ENCODE measurements at places on chromosomes 5 and 9.

GRCh38 chr9:15149450-15149849 is 157.6 kb downstream of the TTC39B start:
- no peaks in the 10 kb centered on the region for H3K36me3 ChIP-seq
- H3K27ac ChIP-seq: no peak overlapping the region
- H3K4me1 ChIP-seq: no peaks in the 10 kb centered on the region
- no peak for DNase-seq

DNA sequence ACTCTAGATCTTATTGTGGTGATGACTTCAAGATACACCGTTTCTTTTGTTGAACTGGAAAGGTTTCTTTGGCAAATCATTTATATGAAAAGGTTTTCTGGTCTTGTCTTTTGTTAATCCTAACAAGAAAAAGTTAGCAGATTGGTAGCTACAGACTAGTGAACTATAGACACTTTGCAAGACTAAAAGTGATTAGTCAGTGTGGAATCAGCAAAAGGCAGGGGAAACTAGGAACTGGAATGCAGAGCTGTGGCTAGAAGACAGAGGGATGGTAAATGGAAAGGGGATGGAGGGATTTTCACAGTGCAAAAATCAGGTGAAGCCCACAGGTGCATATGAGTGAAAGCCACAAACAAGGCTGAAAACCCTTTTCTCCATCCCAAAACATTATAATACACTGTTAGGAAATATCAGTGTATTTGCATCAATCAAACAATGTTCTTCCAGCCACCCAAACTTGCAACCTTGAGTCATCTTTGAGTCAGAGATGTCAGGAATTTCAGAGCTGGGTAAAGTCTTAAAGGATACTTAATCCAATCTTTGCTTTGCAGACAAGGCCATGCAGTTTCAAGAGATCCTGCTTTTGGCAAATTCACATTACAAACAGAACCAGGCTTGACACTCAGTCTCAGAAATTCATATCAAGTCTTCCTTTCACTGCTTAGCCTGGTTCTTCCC is 52.7 kb downstream of the PLK2 start:
- H3K36me3 ChIP-seq: no peaks in the 10 kb centered on the region
- H3K27ac ChIP-seq: peak overlapping the region; percentile 67
- peaks cover 76% of the 10 kb centered on the region for H3K4me1 ChIP-seq
- H3K27me3 ChIP-seq: no peaks in the 10 kb centered on the region
- H3K4me3 ChIP-seq: no peak overlapping the region

- peaks cover 8% of the 10 kb centered on the region for H3K4me1 ChIP-seq
- no peaks in the 10 kb centered on the region for H3K27me3 ChIP-seq
- no peak overlapping the region for H3K27ac ChIP-seq
- DNase-seq: no peak
- H3K4me3 ChIP-seq: no peak overlapping the region
Measured at GRCh38 chr9:70488793-70489105, 74.3 kb upstream of the KLF9 start.

GRCh38 chr9:83920469-83920926 is 734 bp downstream of the KIF27 start:
- H3K4me1 ChIP-seq: no peaks in the 10 kb centered on the region
- DNase-seq: no peak
- H3K36me3 ChIP-seq: no peaks in the 10 kb centered on the region
- peak overlapping the region; percentile 72 for H3K4me3 ChIP-seq
- H3K27me3 ChIP-seq: no peaks in the 10 kb centered on the region

GRCh38 chr5:117347280-117347679 is 772.7 kb upstream of the SEMA6A start:
- H3K4me1 ChIP-seq: no peaks in the 10 kb centered on the region
- no peaks in the 10 kb centered on the region for H3K27me3 ChIP-seq
- no peak for DNase-seq
- no peak overlapping the region for H3K27ac ChIP-seq

All from keratinocyte (primary cell).